Hematopoietic multipotent progenitor cell treated with erythropoietin and hydrocortisone succinate and interleukin-3 and kit ligand, for 4 days (in vitro differentiated cells): ENCODE measurements at places on chromosomes 5 and 9.

DNA sequence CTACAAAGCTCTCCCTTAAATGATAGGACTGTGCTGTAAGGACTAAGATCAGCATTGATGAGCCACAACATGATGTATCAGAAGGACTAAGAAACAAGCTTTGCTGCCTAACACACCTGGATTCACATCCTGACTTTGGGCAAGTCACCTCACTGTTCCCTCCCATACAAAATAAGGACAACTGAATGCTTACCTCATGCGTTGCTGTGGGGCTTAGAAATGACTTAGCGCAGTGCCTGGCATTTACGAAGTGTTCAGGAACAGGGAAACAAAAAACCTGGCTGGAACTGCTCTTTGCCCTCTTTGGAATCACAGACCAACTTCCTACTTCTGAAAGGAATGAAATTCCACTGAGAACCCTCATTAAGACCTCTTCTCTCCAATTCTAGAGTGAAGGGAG, 113.7 kb downstream of the BAAT start:
- no peak for DNase-seq

- no peak for DNase-seq
Measured at GRCh38 chr9:16637911-16638310, 232.6 kb downstream of the BNC2 start.

DNA sequence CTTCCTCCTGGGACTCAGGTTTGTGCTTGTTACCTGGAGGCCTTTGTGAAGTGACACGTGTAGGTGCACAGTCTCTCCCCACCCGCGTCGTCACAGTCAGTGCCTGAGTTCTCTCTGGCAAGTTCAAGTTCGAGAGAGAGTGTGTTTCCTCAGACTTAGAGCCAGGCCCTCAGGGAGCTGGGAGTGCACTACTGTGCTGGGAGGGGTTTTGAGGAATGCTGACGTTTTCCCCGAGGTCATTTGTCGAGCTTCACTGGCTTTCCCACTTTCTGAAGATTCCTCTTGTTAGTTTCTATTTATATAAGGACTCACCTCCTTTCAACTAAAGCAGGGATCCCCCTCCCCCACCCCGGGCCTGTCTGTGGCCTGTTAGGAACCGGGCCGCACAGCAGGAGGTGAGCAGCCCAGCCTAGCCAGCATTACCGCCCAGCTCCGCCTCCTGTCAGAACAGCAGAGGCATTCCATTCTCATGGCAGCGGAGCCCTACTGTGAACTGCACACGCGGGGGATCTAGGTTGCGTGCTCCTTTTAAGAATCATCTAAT, 209.2 kb downstream of the DIRAS2 start:
- DNase-seq = no peak

DNA sequence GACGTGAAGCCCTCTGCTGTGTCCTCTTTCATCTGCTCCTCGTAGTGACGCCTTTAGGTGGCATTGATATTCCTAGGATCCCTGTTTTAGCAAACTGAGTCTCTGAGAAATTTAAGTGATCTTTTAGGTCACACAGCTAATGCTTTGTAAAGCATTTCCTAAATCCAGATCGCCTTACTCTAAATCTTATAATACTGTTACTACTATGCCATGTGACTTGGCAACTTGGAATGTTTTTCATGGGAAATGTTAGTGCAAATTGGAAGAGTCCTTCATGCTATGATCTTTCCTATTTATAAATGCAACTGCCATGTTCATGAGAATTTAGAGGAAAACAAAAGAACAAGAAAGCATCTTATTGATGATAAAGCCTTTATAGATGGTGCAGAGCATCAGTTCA, 212.2 kb downstream of the TRIO start:
- DNase-seq = no peak

DNA sequence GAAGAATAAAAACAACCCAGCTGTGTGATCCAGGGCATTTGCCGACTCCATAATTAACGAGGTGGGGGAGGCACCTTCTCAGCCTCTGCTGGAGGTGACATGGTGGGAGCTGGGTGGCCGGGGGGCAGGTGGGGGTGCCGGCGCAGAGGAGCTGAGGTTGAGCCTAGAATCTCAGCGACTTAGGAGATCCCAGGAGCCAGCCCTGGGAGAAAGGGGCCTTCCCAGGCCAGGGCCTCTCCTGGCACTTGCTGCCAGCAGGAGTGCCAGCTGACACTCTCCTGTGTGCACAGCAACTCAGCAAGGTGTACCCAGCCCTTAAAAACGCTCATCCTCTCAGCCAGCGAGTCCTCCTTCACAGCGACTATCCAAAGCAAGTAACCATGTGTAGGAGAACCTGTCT, 62.8 kb upstream of the FCN1 start:
- no peak for DNase-seq

- no peak for DNase-seq
Measured at GRCh38 chr9:127700140-127700539, 6.6 kb upstream of the CFAP157 start.

DNA sequence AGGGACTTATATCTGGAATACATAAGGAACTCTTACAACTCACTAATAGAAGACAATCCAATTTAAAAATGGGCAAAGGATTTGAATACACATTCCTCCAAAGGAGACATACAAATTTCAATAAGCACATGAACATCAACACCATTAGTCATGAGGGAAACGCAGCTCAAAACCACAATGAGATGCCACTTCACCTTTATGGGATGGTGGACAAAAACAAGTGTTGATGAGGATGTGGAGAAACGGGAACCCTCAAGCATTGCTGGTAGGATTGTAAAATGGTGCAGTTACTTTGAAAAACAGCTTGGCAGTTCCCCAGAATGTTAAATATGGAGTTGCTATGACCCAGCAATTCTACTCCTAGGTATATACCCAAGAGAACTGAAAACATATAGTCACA, 72.7 kb upstream of the IER5L start:
- DNase-seq = no peak

GRCh38 chr9:5586391-5586802, 42.5 kb upstream of the RIC1 start:
- DNase-seq = no peak
